ENCODE measurements at places on chromosomes 6 and 20. TPM values are rescaled to one million over a fixed set of nuclear protein-coding genes. Genes with fewer than 3 reads are reported as not detected.

DNA sequence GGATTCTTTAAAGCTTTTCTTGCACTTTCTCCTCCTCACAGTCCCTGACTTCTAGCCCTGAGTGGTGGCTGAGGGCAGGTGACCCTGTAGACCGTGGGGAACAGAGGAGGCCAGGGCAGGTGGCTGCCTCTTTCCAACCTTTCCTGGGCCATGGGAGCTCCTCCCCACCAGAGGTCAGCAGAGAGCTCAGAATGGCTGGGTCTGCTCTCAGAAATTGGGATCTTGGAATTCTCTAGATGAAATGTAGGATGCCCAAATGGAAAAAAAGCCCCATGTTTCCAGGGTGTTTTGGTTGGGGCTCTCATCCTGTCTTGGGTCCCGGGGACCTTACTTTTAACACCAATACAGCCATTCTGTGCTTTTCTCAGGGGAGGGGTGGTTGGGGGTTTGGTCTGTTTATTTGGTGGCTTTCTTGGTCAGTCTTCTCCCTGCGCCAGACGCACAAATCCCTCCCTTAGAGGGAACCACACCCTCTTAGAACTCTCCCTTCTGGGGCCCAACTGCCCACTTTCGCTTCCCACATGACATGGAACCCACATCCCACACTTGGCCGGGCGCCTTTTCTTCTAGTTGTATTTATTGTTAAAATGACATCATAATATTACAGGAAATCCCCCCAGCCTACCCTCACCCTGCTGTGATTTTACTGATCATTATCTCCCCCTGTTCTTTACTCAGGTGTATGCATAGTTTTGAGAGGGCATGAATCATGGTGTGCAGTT is 17.9 kb downstream of the GNAS start:
- peak; percentile 76 for DNase-seq

DNA sequence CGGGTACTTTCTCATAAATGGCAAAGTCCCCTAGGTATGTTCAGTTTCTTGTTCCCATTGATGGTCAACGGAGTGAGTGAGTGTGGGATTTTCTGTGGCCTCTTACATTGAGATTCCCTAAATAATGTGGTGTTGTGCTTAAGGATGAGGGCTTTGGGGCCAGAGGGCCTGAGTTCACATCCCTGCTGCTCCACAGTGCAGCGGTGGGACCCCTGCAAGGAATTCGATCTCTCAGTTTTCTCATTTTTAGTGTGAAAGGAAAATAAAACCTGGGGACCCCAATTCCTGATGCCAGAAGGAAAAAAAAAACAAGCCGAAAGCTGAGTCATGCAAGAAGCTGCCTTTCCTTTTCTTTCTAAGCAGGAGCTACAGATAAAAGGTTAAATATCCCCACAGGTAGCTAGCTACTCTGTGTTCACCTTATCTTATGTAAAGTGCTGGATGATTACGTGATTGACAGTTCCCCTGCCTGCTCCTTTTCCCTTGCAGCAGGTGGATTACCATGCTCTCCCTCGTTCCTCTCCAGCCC is 120.2 kb upstream of the CLDN20 start:
- no peak for DNase-seq

DNA sequence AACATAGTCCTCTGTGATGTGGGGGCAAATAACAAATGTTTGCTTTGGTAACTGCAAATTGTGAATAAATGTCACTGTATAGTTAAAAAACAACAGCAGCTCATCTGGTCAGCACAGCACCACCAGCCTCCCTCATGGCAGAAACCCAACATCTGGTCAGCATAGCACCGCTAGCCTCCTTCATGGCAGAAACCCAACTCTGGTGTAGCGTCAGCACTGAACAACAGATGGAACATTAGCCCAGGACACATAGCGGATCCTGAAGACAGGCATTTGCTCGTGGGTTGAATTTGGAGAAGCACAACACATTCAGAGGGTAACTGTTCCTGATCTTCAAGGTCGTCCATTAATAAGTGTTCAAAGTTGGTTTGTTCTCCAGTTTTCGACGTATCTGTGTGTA is 265.9 kb downstream of the DLL1 start:
- no peak for DNase-seq

- DNase-seq = no peak
Measured at GRCh38 chr20:57707320-57707719, 2.5 kb downstream of the PMEPA1 start.

HCRTR2 gene
- 0.34 TPM for polyA plus RNA-seq

DNA sequence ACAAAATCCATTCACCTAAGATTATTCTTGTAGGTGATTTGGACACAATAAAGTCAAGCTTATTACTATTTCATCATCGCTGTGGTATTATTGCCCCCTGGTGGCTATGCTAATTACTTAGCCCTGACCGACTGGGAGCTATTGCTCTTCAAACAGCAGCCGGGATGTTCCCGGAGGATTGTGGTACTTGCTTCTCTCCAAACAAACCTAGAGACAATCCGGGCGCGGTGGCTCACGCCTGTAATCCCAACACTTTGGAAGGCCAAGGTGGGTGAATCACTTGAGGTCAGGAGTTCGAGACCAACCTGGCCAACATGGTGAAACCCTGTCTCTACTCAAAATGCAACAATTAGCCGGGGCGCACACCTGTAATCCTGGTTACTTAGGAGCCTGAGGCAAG is 15.4 kb upstream of the STMND1 start:
- peak; percentile 54 for DNase-seq

DNA sequence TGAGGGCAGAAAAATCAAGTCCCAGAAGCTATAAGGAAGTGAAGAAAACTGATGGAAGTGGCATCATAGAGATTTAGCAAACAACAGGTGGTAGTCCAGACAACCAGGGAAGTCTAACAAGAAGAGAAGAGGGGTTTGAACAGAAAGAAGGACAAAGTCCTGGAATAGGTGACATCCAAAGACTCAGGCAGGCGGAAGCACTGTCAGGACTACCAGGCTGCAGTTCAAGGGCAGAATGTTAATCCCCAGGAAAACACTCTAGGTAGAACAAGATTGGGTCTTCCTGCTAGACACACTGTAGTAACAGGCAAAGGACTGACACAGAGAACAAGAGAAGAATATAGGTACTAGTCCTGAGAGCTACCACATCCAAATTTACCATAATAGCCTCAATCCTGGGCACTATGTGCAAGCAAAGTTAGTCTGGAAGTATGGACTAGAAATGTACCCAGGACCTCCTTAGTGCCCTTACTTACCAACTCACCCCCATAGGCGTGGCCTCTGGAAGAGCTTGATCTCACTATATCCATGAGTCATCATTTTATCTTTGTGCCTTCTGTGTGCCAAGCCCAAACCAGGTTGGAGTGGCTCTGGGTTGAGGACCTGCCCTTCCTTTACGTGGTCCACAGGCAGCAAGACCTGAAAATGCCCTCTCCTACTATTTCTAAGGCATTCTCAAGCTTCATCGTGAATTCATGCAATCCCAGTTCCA is 2.2 kb upstream of the EPB41L2 start:
- no peak for DNase-seq

GRCh38 chr6:99467509-99468106 is 42.5 kb upstream of the PNISR start:
- peak; percentile 5 for DNase-seq

DNA sequence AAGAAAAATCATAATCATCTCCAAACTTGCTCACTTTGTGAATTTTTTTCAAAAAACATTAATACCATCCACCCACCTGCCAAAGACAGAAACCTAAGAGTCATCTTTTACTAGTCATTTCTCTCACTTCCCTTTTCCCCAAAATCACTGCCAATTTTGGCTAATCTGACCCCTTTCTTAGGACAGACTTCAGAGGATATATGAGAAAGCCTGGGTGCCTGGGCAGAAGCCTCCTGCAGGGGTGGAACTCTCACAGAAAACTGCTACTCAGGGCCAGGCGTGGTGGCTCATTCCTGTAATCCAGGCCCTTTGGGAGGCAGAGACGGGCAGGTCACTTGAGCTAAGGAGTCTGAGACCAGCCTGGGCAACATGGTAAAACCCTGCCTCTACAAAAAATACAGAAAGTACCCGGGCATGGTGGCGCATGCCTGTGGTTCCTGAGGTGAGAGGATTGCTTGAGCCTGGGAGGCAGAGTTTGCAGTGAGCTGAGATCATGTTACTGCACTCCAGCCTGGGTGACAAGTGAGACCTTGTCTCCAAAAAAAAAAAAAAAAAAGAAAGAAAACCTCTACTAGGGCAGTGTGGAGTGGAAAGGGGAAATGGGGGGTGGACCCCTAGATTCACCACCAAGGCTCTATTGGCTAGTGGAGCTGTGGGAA is 3.8 kb downstream of the DEK start:
- DNase-seq = no peak

- DNase-seq = no peak
Measured at GRCh38 chr6:107542192-107542668, 52.3 kb downstream of the SOBP start.

FKBP1C gene
- 0.63 TPM for polyA plus RNA-seq

- DNase-seq = no peak
Measured at GRCh38 chr20:35627121-35627520, 11.5 kb downstream of the SPAG4 start.

DNA sequence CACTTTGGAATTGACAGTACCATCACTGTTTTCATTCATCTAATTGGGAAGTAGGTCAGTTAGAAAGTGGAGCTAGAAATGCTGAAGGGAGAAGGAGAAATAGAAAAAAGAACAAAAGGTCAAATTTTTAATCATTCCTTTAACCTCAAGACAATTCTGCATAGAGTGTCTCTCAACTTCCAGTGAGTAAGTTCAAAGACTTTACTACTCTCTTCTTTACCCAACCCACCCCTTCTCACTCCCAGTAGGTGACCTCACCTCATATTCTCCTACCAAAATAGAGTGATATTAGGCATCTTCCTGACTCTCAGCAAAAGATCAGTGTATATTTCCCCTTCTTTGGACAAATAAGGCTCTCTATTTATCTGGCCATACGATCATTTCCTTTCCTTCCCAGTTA is 340.0 kb upstream of the JAG1 start:
- DNase-seq = no peak

- peak; percentile 29 for DNase-seq
Measured at GRCh38 chr6:160034036-160034930, 65.4 kb downstream of the IGF2R start.

PTGIS gene
- polyA plus RNA-seq = 34.6 TPM

Measured in renal pelvis (tissue), 12 donors.